ENCODE measurements at places on chromosomes 13 and 19. TPM values are rescaled to one million over a fixed set of nuclear protein-coding genes. Genes with fewer than 3 reads are reported as not detected.

- H3K27ac ChIP-seq = no peak overlapping the region
- no peaks in the 10 kb centered on the region for H3K4me1 ChIP-seq
- no peak overlapping the region for H3K4me3 ChIP-seq
These were observed 91.1 kb downstream of the WDFY2 start for GRCh38 chr13:51675385-51675784.

GRCh38 chr13:51721496-51721895 is 82.5 kb downstream of the DHRS12 start:
- no peaks in the 10 kb centered on the region for H3K27me3 ChIP-seq
- peak overlapping the region; percentile 29 for H3K27ac ChIP-seq
- peak; percentile 71 for DNase-seq
- H3K36me3 ChIP-seq = no peaks in the 10 kb centered on the region

GRCh38 chr19:3555653-3556422 is 1.5 kb downstream of the MFSD12 start:
- DNase-seq = no peak
- H3K27ac ChIP-seq = peak overlapping the region; percentile 91
- no peaks in the 10 kb centered on the region for H3K36me3 ChIP-seq
- H3K4me3 ChIP-seq = peak overlapping the region; percentile 99
- no peaks in the 10 kb centered on the region for H3K27me3 ChIP-seq

NXNL1 gene
- not detected for total RNA-seq

KL gene
- 6.1 TPM for total RNA-seq

GRCh38 chr19:55677572-55678028 is 2.6 kb downstream of the EPN1 start:
- H3K27ac ChIP-seq = peak overlapping the region; percentile 4
- H3K27me3 ChIP-seq = no peaks in the 10 kb centered on the region

DNA sequence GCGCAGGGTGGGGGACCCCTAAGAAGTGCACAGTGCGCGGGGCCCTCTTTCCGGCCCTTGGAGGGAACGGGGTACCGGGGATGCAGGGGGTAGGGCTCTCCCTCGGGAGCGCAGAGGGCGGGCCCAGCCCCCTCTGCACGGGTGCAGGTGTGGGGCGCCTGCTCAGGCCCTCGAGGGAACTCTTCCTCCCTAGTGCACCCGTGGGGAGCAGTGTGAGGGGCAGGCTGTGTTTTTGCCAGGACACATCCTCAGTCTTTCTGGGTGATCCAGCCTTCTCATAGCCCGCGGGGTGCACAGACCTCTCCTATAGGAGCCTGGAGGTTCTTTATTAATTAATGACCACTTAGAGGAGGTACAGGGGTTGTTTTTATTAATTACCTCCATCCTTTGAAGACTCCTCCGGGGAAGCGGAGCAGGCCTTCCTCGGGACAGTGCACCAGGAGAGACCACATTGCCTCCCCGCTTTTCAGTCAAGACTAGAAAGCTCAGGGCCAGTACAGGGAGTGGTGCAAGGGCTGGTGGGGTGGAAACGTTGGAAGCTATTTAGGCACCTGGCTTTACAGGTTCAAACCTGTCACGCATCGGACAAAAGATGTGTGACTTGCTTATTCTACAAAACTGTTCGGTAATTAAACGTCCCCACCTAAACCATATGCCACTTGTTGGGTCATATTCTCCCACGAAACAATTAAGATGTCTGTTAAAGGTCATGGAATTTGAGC is 598 bp upstream of the GJB6 start:
- DNase-seq = no peak
- H3K36me3 ChIP-seq = no peaks in the 10 kb centered on the region
- no peak overlapping the region for H3K27ac ChIP-seq
- H3K4me3 ChIP-seq = no peak overlapping the region
- H3K4me1 ChIP-seq = no peaks in the 10 kb centered on the region

GRCh38 chr13:99968521-99969452 is 2.8 kb downstream of the ZIC5 start:
- no peak overlapping the region for H3K27ac ChIP-seq
- H3K27me3 ChIP-seq = peaks cover 99% of the 10 kb centered on the region
- H3K36me3 ChIP-seq = no peaks in the 10 kb centered on the region
- H3K4me1 ChIP-seq = peaks cover 43% of the 10 kb centered on the region
- DNase-seq = peak; percentile 47
- H3K4me3 ChIP-seq = peak overlapping the region; percentile 34

PDE4C gene
- total RNA-seq = 8.6 TPM

- H3K36me3 ChIP-seq = no peaks in the 10 kb centered on the region
- peaks cover 4% of the 10 kb centered on the region for H3K4me1 ChIP-seq
- no peak for DNase-seq
These were observed 137.1 kb downstream of the SLC7A1 start for GRCh38 chr13:29458419-29458818.

GRCh38 chr13:80783926-80784565 is 443.1 kb upstream of the SPRY2 start:
- no peak overlapping the region for H3K4me3 ChIP-seq
- H3K27me3 ChIP-seq = no peaks in the 10 kb centered on the region
- no peak for DNase-seq
- H3K27ac ChIP-seq = peak overlapping the region; percentile 61

GRCh38 chr13:48493066-48493765 is 39.7 kb downstream of the RCBTB2 start:
- peak overlapping the region; percentile 59 for H3K27ac ChIP-seq
- no peaks in the 10 kb centered on the region for H3K36me3 ChIP-seq
- no peak for DNase-seq
- H3K27me3 ChIP-seq = no peaks in the 10 kb centered on the region
- no peak overlapping the region for H3K4me3 ChIP-seq

TBXA2R gene
- total RNA-seq = 3.6 TPM

DNA sequence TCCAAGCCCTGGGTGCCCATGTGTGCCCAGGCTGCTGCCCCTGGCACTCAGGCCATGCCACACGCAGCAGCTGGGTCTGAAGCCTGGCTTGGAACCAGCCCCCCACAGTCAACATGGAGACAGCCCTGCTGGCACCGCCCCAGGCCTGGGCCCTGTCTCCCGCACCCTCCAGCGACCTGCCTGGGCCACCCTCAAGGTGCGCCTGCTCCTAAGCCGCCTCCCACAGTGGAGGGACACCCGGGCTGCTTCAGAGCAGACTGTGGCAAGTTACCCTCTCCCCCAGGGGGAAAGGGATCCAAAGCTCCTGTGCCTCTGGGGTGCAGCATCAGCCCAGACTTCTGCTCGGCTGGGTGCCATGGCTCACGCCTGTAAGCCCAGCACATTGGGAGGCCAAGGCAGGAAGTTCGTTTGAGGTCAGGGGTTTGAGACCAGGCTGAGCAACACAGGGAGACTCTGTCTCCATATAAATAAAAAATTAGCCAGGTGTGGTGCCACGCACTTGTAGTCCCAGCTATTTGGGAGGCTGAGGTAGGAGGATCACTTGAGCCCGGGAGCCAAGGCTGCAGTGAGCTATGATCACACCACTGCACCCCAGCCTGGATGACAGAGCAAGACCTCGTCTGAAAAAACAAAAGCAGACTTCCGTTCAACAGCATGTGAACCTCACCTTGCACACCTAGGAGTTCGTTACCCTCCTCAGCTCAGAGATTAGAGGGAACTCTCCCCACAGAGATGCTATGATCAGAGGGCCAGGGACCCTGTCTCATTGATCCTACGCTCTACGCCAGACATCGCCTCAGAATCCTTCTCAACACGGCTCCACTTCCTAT is 15.6 kb downstream of the ELL start:
- no peak overlapping the region for H3K4me3 ChIP-seq
- H3K27me3 ChIP-seq = no peaks in the 10 kb centered on the region
- peak overlapping the region; percentile 59 for H3K27ac ChIP-seq
- DNase-seq = no peak
- no peaks in the 10 kb centered on the region for H3K4me1 ChIP-seq
- no peaks in the 10 kb centered on the region for H3K36me3 ChIP-seq

- no peaks in the 10 kb centered on the region for H3K4me1 ChIP-seq
- no peak overlapping the region for H3K4me3 ChIP-seq
- DNase-seq = no peak
- H3K27me3 ChIP-seq = no peaks in the 10 kb centered on the region
- H3K27ac ChIP-seq = no peak overlapping the region
These were observed 440.4 kb downstream of the FGF9 start for GRCh38 chr13:22111152-22111783.

- peaks cover 3% of the 10 kb centered on the region for H3K27me3 ChIP-seq
- no peak within 1 kb of the TSS for H3K27ac ChIP-seq
- no peaks in the 10 kb centered on the region for H3K4me1 ChIP-seq
- H3K4me3 ChIP-seq = no peak within 1 kb of the TSS
- no peaks in the 10 kb centered on the region for H3K36me3 ChIP-seq
- DNase-seq = no peak
These were observed at the start of gene IGFL3 for GRCh38 chr19:46124638-46125115. IGFL3 (minus strand) TSS chr19:46124688; CDS start chr19:46124649, 39 bp downstream.

SMIM24 gene
- total RNA-seq = not detected

GRCh38 chr13:46235286-46235685 is 23.6 kb downstream of the LRRC63 start:
- no peak overlapping the region for H3K27ac ChIP-seq
- no peaks in the 10 kb centered on the region for H3K36me3 ChIP-seq
- no peaks in the 10 kb centered on the region for H3K27me3 ChIP-seq
- no peaks in the 10 kb centered on the region for H3K4me1 ChIP-seq

DNA sequence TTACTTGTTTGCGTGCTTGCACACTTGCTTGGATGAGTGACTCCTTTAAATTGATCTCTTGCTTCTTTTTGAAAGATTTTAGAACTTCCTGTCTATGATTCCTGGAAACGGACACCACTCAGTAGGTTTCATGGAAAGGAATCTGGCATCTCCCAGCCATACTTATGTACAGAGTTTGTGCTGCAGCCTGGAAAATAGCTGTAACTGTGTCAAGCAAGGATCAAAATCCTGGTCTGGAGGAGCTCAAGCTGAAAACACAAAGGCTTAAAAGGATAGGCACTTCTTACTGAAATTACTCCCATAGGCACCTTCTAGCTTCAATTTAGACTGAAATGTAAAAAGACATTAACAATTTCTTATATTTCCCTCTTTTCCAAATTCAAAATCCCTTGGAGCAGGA is 1.4 kb upstream of the FREM2 start:
- peaks cover 14% of the 10 kb centered on the region for H3K4me1 ChIP-seq
- no peaks in the 10 kb centered on the region for H3K36me3 ChIP-seq

GRCh38 chr13:36000028-36000427 is 131.2 kb downstream of the DCLK1 start:
- H3K27me3 ChIP-seq = no peaks in the 10 kb centered on the region
- no peaks in the 10 kb centered on the region for H3K36me3 ChIP-seq
- no peak for DNase-seq
- no peak overlapping the region for H3K27ac ChIP-seq
- H3K4me3 ChIP-seq = no peak overlapping the region

- no peaks in the 10 kb centered on the region for H3K27me3 ChIP-seq
- H3K4me3 ChIP-seq = no peak overlapping the region
- H3K4me1 ChIP-seq = peaks cover 9% of the 10 kb centered on the region
- peak overlapping the region; percentile 99 for H3K27ac ChIP-seq
- H3K36me3 ChIP-seq = no peaks in the 10 kb centered on the region
These were observed 11.9 kb upstream of the TPM4 start for GRCh38 chr19:16064209-16064889.

DNA sequence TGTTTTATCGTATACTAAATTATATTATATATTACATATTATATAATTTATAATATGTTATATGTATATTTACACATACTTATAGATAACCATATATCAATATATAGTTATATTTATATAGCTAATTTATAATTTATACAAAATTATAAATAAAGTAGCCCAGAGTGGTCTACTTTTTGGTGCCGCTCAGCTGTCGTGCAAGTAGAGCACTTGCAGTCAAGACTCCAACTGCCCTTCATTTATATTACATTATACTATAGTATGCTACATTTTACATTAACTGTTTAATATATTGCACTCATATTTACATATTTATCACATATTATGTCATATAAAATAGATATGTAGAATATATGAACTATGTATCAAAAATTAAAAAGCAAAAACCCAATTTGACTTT is 1124.7 kb upstream of the MIR17HG start:
- no peak for DNase-seq
- no peaks in the 10 kb centered on the region for H3K4me1 ChIP-seq
- H3K27ac ChIP-seq = no peak overlapping the region
- H3K4me3 ChIP-seq = no peak overlapping the region

TFPT gene
- total RNA-seq = 24.7 TPM

DNA sequence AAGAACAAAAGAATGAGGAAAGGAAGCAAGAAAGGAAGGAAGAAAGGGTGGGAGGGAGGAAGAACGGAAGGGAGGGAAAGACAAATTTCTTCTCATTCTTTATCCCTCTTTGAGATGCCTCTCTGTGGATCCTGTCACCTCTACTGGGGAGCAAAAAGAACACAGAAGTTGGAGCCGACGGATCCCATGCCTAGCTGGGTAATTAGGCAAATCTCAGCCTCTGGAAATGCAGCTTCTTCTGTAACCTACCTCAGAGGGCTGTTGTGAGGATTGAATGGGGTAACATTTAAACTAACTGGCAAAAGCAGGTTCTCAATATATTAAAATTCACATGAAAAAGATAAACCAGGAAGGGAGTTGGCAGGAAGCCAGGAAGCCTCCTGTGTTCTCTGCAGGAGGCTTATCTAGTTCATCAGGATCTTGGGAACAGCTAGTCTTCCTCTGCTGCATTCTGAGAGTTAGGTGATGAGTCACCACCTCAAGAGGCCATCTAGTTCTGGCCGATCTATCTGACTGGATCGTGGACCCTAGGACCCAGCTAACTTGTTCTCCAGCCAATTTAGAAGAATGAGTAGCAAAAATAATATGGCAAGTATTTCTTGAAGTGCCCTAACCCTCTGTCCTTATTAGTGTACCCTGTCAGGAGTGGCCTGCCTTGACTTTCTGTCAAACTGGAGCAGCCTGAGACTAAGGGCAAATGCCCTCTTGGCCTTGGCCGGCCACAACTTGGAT is 15.2 kb upstream of the CPB2 start:
- no peak overlapping the region for H3K27ac ChIP-seq
- H3K4me1 ChIP-seq = no peaks in the 10 kb centered on the region
- no peak for DNase-seq
- H3K27me3 ChIP-seq = no peaks in the 10 kb centered on the region
- no peak overlapping the region for H3K4me3 ChIP-seq

PSG2 gene
- total RNA-seq = not detected

- H3K4me1 ChIP-seq = no peaks in the 10 kb centered on the region
- peak overlapping the region; percentile 62 for H3K4me3 ChIP-seq
- H3K36me3 ChIP-seq = peaks cover 11% of the 10 kb centered on the region
- peak overlapping the region; percentile 96 for H3K27ac ChIP-seq
These were observed 926 bp upstream of the HNRNPUL1 start for GRCh38 chr19:41263042-41263849.

- no peaks in the 10 kb centered on the region for H3K27me3 ChIP-seq
- H3K4me3 ChIP-seq = no peak overlapping the region
- no peak overlapping the region for H3K27ac ChIP-seq
- no peak for DNase-seq
- no peaks in the 10 kb centered on the region for H3K36me3 ChIP-seq
- H3K4me1 ChIP-seq = peaks cover 15% of the 10 kb centered on the region
These were observed 81.2 kb upstream of the KLF12 start for GRCh38 chr13:74215420-74215819.

FAAP24 gene
- 2.3 TPM for total RNA-seq

HS6ST3 gene
- total RNA-seq = 0.33 TPM

TMEM145 gene
- not detected for total RNA-seq

GRCh38 chr13:40343550-40344269 is 322.7 kb downstream of the FOXO1 start:
- no peak for DNase-seq
- H3K36me3 ChIP-seq = no peaks in the 10 kb centered on the region
- H3K27me3 ChIP-seq = no peaks in the 10 kb centered on the region
- peaks cover 33% of the 10 kb centered on the region for H3K4me1 ChIP-seq
- H3K27ac ChIP-seq = no peak overlapping the region
- no peak overlapping the region for H3K4me3 ChIP-seq

CEACAM16 gene
- total RNA-seq = not detected
